ENCODE measurements at places on chromosomes 6 and 20. TPM values are rescaled to one million over a fixed set of nuclear protein-coding genes. Genes with fewer than 3 reads are reported as not detected.
A peak's percentile ranks its signal among the peaks of the same experiment; 100 is the strongest.

DNA sequence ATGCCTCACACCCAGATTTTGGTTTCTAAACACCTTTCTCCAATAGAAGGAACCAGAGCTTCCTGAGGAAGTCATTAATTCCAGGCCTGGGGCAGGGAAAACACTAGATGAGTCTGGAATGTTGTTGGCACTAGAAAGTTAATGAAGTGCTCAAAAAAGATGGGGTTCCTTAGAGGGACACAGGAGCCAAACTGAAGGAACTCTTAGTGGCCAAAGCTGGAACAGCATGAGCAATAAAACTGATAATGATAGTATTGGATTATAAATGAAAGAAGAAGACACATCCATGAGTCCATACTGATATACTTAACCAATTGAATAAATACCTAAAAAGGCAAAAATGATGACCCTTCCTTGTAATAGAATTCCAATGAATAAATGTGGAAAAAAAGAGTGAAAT, 4.4 kb downstream of the IL20RA start:
- no peak for DNase-seq

Gene ZFP64
- 35.9 TPM for total RNA-seq

GRCh38 chr6:100554228-100554627, 89.5 kb upstream of the SIM1 start:
- no peak for DNase-seq

Gene VAPB
- 50.6 TPM for total RNA-seq

Gene TCF15
- 2.2 TPM for total RNA-seq

GRCh38 chr6:111563581-111563980, 42.1 kb downstream of the TRAF3IP2 start:
- DNase-seq, result no peak

Gene POLH
- total RNA-seq, result 11.2 TPM

- no peak for DNase-seq
These were observed 154.5 kb downstream of the HACE1 start for GRCh38 chr6:104705095-104705707.

DNA sequence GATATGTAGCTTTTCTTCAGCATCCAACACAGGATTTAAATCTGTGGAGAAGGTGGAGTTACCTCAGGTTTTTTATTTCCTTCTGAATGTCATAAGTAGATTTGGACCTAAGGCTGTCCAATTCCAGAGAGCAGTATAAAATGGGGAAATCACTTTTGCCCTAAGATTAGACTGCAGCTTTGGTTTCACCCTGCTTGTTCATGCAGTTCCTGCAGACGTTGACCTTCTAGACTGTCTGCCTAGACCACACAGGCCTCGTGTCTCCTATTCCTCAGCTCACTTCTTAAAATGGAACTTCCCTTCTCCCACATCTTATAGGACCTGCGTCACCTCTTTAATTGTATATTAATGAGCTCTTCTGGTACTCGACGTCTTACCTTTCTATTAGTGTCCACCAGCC, 26.0 kb upstream of the C6orf62 start:
- DNase-seq, result no peak

- peak; percentile 81 for DNase-seq
These were observed 4.5 kb downstream of the TP53INP2 start for GRCh38 chr20:34708621-34709043.

DNA sequence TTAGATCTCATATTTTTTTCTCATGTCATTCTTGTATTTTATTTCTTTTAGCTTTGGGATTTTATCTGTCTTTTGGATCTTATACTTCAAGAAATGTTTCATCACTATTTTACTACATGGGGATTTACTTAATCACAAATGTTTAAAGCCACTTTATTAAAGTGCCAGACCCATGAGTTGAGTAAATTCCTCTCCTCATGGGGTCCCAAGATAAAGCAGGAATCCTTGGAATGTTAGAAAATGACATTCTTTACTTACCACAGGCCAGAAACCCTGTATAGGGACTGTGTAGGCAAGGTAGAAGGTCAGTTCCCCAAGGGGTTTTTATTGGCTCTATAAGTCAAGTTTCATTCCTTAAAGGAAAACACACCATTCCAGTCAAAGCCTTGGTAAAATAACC, 28.4 kb upstream of the OR2J2 start:
- no peak for DNase-seq

DNA sequence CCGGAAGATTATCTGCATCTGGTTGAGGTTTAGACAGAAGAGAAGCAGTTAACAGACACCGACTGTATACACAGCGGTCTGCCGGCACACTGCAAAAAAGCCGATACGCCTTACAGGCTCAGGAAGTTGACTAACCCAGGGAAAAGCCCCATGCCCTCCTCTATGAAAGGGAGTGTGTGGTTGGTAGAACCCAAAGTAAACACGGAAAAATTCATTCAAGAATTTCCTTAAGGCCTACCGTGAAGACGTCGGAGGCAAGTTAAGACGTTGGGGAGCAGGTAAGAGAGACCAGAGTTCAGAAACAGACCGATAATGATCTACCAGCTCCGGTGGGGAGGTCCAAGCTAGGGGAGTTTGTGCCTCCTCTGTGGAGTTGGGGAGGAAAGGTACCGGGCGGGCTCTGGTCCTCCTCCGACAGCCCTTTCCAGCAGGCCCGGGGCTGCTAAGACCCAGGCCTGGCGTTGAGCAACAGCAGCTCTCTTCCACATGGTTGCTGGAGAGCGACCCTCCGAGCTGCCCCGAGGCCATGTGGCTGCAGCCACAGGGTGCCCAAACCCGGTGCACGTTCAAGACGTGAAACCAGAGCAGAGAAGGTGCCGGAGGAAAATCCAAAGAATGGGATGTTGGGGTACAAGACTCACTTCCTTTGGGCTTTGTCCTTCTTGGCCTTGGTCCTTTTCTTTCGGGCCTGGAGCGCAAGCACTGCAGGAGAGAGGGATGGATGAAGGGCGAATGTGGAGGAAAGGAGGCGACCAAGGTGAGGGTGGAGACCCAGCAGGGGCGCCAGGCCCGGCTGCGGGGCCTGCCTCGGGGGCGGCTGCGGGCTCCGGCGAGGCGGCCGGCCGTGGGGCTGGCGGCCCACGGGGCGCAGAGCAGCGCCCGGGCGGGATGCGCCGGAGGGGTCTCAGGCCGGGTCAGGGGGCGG, 809 bp downstream of the SRPK1 start:
- peak; percentile 81 for DNase-seq

Gene ARFGEF3
- 10.3 TPM for total RNA-seq

DNA sequence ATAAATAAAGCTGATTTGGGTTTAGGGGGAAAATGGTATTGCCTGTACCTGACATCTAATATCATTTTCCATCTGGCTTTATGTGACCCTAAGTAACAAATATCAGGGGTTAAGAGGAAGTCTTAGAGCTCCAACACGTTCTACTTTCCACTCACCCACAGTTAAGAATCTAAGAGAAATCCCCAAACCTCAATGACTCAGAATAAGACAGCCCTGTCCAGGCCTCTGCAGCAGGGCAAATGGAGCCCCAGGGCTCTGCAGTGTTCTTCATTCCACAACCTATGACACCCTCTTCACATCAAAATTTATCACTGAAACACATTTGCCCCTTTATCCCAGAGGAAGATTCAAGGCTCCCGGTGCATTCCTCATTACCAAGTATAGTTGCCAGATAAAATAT, 20.3 kb upstream of the TENT5A start:
- DNase-seq, result no peak

DNA sequence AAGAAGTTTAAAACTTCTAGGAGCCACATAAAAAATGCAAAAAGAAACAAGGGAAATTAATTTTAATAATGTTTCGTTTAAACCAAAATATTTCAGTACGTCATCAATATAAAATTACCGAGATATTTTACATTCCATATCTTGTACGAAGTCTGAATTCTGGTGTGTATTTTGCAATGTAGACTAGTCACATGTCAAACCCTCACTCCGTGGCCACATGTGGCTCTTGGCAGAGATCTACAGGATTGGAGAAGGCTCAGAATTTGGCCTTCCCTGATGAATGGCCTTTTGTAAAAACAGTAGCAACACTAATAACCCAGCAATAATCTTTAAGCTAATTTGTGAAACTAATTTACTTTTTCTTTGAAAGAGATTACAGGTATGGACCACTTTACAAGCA, 217.1 kb downstream of the PRL start:
- DNase-seq, result no peak

DNA sequence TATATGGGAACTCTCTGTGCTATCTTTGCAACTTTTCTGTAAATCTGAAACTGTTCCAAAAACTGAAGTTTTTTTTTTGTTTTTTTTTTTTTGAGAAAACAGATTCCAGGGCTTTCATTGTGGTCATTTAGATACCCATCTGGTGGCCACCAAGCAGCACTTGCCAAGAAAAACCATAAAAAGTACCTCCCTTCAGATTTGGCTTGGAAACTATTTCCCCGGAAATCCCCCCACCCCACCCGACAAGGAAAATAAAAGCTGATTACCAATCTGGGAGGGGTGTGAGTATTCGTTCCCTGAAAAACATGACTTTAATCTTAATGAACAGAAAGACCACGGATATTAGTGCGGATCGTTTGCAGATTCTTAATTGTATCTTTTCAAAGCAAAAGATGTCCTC, 1.9 kb downstream of the NFATC2 start:
- DNase-seq, result no peak

Gene WFDC12
- total RNA-seq, result not detected

GRCh38 chr6:106856227-106856874, 118.2 kb downstream of the CD24 start:
- no peak for DNase-seq

DNA sequence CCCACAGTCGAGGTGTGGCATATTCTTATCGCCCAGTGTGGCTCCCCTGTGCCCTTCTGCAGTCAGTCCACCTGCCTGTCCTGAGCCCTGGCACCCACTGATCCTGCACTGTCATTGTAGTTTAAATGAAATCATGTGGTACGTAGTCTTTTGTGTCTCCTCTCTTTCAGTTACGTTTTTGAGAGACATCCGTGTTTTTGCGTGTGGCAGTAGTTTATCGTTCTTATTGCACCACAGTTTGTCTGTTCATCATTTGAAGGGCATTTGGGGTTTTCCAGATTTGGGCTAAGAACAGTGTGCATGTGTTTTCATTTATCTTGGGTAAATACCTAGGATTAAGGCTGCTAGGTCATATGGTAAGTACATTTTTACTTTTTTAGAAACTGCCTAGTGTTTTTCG, 49.3 kb downstream of the SPATA2 start:
- DNase-seq, result peak; percentile 10

GRCh38 chr6:169778646-169779045, 27.2 kb downstream of the ERMARD start:
- DNase-seq, result no peak

Gene GABRR1
- not detected for total RNA-seq

Gene AVP
- not detected for total RNA-seq

DNA sequence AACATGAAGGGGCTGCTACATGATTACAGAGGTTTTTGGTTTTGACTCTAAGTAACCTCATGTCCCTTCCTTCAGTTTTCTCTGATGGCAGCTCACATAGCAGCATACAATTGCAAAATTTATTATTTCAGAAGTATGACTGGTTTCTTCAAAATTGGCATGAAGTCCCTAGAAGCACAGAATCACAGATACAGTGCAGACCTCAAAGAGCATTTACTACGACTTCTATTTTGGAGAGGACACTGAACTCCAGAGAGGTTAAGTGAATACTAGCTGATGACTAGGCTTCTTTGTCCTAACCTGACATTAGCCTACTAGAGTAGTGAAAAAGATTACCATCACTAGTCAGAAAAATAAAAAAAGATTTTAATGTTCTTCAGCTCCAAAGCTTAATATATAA, 664.3 kb downstream of the RFPL4B start:
- DNase-seq, result no peak

DNA sequence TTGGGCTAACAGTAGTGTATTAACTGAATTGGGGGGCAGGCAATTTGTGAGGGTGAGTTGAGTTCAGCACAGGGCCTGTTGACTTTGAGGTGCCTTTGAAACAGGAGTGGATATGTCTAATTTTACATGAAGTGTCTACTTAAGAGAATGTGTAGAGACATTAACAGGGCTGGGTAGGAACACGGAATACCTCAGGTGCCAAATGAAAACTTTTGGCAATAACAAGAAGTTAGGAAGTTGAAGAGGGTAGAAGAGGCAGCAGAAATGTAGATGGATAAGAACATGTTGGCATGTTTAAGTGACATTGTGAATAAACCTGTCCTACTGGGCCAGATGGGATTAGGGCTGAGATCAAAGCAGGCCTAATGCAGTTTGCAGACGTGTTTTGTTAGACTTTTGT, 117.0 kb downstream of the SLC16A10 start:
- no peak for DNase-seq

DNA sequence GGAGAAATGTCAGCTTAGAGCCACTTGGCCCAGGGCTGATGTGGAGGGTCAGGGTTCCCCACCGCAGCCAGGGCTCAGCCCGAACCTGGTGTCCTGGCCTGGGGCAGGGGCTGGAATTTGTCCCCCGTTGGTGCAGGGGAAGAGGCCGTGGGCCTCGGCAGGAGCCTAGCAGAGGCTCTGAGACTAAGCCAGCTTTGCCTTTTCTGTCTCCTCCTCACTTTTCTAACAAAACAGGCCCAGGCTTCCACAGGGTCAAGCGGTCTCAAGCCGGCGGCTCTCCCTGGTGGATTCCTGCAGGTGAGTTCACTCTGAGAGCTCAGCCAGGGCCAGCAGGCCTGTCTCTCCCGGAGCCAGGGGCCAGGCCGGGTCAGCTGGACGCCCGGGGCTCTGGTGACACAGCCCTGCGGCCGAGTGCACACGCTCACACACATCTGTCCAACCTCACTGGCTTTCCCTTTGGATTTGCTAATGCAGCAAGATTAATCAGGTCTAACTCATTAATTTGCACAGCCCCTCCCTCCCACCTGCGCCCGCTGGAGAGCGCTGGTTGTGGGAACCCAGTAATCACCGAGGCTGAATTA, 2.9 kb upstream of the CHRNA4 start:
- no peak for DNase-seq

GRCh38 chr6:149129371-149130077, 188.0 kb upstream of the TAB2 start:
- DNase-seq, result no peak

DNA sequence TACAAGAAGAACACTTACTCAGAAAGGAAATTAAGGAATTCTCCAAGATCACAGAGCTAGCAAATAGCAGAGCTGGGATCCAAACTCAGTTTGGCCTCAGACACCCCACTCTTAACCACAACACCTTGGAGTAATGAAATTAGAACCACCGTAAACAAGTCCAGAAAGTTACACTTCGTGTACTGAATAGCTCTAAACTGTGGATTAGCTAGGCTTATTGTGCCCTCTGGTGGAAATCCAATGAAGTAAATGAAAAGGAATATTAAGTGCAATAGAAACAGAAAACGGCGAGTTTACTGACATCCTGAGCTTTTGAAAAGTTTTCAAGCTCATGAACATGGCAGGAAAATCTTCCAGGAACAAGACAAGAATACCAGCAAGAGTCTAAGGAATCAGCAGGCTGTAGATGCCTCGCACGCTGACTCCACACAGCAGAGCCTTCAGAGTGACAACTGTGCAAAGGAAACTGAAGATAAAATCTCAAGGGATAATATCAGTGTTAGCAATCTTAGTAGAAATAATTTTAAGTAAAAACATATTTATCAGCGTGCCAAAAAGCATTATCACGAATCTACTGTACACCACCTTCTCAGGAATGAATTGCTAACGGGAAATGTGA, 34.6 kb downstream of the FBXO5 start:
- no peak for DNase-seq
